T-helper 22 cell (primary cell): ENCODE measurements at places on chromosomes 3 and 15.

DNA sequence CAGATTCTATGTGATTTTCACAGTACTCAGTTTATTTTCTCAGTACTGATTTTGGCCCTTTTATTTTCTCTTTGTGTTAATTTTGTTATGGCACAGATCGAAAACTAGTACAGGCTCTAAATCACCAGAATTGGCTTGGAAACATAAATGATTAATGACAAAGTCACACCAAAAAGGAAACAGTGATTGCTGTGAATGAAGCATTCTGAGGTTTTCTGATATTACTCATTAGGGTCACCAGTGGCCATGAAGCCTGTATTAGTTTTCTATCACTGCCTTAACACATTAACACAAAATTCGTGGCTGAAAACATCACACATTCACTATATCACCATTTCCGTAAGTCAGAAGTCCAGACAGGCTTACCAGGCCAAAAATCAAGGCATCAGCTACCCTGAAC is 343.0 kb upstream of the THRB start:
- no peak for DNase-seq

GRCh38 chr15:27323801-27324200 is 352.8 kb downstream of the GABRG3 start:
- no peak for DNase-seq

- no peak for DNase-seq
Measured at GRCh38 chr3:13796701-13797460, 83.0 kb downstream of the WNT7A start.

GRCh38 chr3:118863731-118864322 is 170.8 kb downstream of the IGSF11 start:
- no peak for DNase-seq

GRCh38 chr3:52892290-52892624 is 5.1 kb downstream of the STIMATE start:
- DNase-seq = no peak

DNA sequence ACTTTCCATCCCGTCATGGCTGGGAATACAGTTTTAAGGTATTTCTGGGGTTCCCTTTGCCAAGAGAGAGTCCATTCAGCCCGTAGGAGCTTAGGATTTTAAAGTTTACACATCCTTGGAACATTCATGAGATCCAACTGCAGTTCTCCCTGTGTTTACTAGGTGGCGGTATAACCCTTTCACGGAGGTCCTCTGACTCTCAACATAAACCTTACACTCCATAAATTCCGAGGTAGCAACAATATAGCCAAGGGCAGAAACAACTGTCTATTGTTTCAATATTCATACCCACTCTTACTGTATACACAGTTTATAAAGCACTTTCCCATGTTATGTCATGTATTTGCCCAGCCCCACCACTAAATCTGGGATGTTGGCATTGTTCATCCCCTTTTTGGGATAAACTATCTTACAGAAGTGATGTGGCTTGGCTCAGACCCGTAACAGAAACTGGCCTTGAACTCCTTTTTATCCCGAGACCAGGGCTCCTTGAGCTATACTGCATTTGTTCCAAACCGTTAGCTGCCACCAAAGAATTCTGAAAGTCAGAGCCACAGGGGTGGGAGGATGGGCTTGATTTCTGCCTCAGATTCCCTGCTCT is 69.2 kb upstream of the COL6A5 start:
- no peak for DNase-seq

DNA sequence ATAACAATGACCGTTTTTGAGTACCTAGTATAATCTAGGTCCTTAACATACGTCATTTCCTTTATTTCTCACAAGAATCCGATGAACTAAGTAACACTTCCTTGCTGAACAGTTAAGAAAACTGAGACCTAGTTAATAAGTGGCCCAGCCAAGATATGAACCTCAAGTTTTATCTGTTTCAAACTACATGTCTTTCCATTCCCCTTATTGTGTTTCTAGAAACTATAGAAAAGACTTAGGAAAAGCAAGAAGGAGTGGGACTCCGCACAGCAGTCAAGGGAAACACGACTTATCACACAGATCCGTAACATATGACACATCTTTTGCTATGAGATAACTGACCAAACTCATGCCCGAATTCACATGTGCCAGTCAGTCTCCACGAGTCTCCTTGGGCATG is 221.2 kb upstream of the ADAMTS9 start:
- no peak for DNase-seq

DNA sequence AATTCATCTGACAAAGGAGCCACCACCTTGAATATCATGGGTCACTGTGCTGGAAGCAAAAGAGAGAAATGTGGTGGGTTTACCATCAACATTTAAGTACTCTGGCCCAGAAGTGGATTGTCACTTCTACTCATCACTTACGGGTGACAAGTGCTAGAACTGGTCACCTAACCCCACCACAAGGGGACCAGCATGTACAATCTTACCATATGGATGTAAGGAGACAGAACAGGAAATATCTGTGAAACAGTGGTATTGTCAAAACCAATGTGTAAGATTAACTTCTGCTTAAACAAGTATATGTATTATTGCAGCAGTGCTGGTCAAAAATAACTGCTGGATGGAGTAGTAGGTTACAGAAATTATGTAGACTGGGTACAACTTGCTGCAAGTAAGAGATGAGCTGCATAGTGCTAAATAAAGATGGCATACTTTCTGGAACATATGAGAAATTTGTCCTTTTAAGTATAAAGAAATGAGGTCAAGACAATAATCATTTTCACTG is 171.8 kb downstream of the POTEB3 start:
- no peak for DNase-seq

GRCh38 chr15:53565721-53566120 is 193.7 kb downstream of the WDR72 start:
- DNase-seq = no peak
